Activated CD4-positive, alpha-beta T cell treated with anti-CD3 and anti-CD28 coated beads, Interleukin-2, amount 10 ng/mL, durations not matched to agents 7 days and 5 days (primary cell): ENCODE measurements at places on chromosomes 1 and 21.

GRCh38 chr1:245290836-245291235 lies 136.1 kb downstream of the KIF26B start:
- DNase-seq = no peak

DNA sequence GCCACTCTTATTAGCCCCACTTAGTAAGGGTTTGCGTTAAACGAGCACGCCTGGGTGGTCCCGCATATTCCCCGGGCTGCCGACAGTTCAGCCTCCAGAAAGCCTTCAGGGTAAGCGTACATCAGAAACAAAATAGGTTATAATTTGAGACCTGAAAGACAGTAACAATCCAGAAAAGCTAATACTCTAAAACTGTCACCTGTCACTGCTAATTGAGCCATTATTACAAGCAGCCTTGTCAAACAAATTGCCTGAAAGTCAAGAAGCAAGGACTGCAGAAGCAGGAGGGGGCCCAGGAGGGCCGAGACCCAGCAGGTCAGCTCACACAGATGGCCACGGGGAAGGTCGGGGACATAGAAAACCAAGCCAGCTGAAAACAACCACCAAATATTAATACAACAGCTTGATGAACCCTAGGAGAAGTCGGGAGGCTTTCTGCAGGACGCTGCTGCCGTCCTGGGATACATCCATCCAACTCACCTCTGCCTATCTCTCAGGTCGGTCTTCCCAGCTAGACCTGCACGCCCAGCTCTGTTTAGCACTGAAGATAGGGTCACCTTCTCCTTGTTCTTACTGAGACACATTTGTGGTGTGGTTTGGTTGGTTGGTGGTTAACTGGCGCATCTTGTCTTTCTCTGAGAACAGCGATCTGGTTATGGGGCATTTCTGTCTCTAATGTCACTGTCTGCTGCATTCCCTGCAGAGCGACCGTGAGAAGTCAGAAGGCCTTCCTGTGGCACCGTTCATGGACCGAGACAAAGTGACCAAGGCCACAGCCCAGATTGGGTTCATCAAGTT lies 110.8 kb downstream of the WDR4 start:
- no peak for DNase-seq

DNA sequence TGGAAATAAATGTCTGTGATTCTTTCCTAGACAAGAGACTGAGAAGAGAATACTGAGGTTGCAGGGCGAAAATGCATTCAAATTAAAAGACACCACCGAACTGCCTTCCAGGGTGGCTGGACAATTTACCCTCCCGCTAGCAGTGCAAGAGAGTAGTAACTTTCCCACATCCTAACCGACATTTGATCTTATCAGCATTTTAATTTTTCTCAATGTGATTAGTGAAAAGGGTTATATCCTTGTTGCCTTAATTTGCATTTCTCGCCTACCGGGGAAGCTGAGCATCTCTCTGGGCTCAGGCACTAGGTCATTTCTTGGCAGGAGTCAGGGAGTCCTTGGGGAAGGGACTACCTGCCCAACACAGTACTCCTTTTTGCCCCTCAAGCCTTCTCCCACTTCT lies 2.8 kb downstream of the TNFRSF8 start:
- peak; percentile 24 for DNase-seq

DNA sequence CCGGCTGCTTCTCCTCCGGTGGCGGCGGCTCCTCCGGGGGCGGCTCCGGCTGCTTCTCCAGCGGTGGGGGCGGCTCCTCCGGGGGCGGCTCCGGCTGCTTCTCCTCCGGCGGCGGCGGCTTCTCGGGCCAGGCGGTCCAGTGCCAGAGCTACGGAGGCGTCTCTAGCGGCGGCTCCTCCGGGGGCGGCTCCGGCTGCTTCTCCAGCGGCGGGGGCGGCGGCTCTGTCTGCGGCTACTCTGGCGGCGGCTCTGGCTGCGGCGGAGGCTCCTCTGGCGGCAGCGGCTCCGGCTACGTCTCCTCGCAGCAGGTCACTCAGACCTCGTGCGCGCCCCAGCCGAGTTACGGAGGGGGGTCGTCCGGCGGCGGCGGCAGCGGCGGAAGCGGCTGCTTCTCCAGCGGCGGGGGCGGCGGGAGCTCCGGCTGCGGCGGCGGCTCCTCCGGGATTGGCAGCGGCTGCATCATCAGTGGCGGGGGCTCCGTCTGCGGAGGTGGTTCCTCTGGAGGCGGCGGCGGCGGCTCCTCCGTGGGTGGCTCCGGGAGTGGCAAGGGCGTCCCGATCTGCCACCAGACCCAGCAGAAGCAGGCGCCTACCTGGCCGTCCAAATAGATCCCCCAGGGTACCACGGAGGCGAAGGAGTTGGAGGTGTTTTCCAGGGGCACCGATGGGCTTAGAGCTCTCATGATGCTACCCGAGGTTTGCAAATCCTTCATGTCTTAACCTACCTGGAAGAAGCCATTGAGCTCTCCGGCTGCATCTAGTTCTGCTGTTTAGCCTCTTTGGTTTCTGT lies 2.0 kb downstream of the LORICRIN start:
- no peak for DNase-seq

DNA sequence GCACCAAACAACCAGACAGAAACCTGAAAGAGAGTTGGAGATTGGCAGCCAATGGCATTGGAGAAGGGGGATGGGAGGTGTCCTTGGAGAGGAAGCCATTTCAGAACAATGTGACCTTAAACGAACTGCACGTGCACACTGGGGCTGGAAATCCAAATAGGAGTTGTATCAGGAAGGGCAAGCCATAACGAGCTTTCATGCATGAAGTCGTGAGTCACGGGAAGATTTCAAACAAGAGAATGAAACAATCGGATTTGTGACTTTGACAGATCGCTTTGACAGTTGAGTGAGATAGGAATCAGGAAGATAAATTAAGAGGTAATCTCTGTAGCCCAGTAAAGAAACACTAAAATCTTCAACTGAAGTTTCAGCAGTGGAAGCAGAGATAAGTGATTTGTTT lies 445.8 kb upstream of the ZP4 start:
- DNase-seq = no peak

GRCh38 chr1:6770751-6771440 lies 14.4 kb upstream of the CAMTA1 start:
- DNase-seq = no peak

- no peak for DNase-seq
Measured at GRCh38 chr1:46183079-46183847, 7.0 kb upstream of the P3R3URF start.

GRCh38 chr1:188433425-188433824 lies 1604.7 kb downstream of the PLA2G4A start:
- DNase-seq = no peak

- no peak for DNase-seq
Measured at GRCh38 chr1:117147856-117148588, 26.5 kb upstream of the TRIM45 start.

DNA sequence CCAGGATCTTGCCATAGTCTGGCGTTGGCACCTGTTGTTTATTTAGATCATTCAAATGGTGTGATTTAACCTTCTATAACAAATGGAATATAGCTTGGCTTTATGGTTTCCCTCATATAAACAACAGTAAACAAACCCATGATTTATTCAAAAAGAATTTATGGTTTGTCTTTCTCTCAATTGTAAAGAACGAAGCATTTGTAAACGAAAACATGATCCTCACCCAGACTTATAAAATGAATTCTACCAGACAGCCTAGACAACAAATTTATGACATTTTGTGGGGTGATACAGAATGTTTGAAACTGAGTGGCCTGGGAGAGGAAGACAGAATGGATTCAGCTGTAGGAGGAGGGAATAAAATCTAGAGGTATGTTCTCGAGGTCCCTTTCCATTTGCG lies 66.1 kb upstream of the PTGFR start:
- DNase-seq = no peak

DNA sequence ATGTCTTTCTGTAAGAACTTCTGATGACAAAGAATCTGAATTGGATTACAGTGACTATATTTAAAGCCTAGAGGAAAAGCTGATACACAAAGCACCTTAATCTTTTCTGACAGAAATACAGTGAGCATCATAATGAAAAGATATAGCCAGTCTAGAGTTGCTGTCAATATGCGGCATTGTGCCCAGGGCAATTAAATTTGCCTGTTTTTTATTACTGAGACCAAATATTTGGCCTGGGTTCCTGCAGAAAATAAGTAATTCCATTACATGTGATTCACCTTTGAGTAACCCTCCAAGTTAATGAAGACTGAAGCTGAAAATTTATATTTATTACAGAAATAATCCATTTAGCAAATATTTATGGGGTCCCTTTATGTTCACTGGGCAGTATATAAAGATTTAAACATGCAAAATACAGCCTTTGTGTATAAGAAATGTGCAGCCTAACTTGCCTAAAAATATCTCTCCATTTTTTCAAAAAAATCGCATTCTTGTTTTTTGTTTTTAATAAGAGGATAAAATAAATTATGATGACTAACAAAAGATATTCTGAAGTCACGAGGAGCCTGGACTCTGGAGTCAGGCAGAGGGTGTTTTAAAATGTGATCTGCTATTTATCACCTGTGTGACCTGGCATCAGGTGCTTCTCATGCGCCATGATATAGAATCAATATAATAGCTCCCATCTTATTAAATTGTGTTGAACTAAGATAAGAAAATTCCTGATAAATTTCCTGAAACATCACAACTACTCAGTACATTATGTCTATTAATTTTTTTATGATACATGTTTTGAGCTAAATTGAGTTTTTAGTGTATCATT lies 83.6 kb downstream of the SGIP1 start:
- no peak for DNase-seq

DNA sequence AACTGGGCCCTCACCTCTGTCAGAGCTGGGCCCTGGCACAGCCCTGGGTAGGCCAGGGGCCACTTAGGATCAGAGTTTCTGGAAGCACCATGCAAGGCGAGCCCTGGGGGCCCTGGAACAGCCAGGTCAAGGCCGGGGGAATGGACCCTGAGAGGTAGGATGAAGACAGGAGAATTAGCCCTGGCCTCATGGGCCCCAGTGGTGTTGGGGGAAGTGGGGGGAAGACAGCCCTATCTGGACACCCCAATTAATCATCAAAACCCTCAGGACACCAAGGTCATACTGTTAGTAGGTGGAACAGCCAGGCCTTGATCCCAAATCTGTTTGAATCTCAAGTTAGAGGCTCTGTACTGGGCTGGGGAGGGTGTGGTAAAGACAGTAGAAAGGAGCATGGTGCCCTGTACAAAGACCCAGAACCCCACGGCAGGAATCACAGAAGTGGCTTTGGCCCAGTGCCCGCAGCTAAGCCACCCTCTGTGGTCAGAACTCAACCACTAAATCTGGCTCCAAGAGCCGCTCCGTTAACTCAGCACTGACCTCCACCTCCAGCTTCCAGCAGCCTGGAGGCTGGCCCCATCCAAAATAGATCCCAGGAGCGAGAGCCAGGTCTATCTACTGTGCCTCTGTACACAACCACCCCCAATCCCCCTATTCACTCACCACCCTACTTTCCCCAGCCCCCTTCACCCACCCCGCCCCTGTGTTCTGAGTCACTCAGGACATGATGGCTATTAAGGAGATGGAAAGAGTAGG lies 14.0 kb upstream of the TRIM63 start:
- no peak for DNase-seq

DNA sequence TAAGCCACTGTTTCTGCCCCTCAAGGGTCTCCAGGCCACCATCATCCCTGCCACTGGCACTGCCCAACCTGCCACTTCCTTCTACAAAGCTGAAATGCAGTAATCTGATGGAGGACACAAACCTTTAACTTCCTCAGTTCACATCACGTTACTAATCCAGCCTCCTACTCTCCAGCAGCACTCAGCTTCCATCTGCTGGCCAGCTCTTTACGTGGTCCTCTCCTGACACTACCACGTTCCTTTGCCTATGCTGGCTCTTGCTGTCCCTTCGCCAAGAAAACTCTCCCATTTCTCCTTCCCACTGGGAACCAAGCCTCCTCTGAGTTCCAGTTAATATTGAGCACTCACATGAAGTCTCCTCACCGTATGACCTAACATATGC lies 124.0 kb downstream of the EDEM3 start:
- DNase-seq = no peak

DNA sequence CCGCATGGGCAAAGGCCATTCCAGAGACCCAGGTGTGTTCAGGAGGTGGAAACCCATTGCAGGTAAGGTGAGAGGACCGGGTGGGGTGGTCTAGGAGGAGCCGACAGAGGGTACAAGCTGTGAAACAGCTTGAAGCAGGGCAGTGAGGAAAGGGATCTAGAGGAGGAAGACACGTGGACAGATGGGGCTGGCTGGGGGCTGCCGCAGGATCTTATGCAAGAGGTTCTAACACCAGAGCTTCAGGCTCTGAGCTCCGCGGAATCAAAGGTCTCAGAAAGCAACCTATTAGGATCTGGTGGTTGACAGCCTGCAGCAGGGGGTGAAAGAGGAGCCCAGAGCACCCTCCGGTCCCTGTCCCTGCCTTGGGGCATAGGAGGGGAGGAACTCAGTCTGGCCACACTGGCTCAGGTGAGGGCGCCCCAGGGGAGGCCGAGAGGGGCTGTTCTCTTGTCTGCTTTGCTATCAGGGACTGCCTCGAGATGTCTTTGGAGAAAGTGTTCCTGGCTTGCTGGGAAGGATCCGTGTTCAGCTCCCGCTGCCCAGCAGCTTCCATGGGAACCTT lies 1.9 kb downstream of the TFF1 start:
- no peak for DNase-seq

DNA sequence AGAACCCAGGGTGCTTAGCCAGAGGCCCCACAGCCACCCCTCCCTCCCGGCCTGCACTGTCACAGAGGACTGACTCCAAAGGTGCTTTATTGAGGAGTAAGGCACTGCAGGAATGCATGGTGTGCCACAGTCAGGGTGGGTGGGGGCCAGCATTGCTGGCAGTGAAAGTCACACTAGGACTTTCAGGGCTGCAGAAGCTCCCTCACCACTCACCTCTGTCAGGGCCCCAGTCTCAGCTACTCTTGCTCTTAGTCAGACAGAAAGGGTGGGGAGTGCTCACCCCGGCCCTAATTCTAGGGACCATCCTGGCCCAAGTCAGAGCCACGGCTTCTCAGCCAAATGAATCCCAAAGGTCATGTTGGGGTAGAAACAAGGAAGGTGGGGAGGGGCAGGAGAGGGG lies 19.4 kb downstream of the KNCN start:
- DNase-seq = no peak

DNA sequence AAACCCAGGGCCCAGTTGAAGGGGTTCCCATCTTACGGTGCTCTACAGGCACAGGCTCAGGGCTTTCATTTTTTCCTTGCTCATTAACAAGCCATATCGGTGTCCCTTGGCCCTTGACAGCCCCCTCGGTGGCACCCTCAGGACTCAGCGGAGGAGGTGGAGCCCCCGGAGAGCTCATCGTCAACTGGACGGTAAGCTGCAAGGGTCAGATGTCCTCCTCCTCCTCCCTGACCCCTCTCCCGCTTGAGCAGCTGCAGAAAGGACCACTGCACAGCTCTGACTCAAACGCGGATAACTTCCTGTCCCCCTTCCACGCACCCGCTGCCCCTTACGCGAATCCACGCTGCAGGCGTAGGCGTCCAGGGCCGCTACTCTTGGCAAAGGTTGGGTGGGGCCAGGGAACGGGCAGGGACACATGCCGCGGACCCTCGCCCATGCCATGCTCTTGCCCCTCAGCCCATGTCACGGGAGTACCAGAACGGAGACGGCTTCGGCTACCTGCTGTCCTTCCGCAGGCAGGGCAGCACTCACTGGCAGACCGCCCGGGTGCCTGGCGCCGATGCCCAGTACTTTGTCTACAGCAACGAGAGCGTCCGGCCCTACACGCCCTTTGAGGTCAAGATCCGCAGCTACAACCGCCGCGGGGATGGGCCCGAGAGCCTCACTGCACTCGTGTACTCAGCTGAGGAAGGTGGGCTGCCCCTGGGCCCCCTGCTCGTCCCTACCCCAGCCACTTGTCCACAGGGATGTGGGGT lies 14.7 kb downstream of the TMEM81 start:
- DNase-seq = no peak
